GOT3 (cell line): ENCODE measurements at places on chromosomes 4 and X.

DNA sequence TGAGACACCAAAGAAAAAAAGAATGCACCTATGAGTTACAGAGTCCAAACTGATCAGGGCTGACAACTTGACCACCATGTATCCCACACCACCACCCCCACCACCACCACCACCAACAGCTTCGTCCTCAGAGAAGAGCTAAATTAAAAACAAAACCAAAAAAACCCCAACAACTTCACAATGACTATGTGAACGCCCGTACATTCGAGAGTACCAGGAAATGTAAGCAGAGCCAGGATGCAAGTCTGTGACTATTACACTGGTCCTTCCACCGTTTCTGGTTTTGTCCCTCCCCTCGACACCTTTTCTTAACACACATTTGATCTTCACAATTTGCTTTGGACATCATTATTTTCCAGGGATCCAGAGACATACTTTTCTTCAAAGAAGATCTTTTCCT, 51.0 kb downstream of the WFS1 start:
- no peak for DNase-seq

- no peak for DNase-seq
These were observed 38.5 kb upstream of the KLF3 start for GRCh38 chr4:38625508-38625907.

DNA sequence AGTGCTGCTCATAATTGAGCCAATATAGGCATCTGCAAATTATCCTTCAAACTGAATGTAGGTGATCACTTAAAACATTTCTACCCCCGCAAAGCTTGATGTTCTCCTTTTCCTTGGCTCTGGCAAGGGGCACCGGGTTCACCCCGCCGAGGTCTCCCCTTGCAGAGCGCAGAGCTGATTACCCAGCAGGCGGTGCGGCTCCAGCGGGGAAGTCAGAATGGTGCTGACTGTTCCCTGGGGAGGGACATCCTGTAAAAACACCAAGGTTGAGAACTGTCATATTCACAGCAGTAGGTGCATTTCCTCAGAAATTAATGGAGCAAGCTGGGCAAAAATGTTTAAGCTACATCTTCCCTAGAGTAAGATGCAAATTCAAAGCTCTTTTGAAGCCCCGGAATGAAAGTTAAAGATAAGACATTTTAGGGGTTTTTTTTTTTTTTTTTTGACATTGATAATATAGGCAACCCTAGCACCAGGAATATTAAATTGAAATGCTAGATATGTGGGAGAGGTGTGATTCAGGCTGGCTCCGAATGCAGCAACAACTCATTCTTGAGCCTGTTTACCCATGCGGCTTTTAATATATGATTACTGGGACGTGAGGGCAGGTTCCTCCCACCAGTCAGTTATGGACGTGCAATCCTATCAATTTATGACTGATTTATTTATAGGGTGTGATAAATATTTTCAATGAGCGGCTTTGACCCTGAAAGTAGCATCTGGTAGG, 767.3 kb upstream of the TENM3 start:
- DNase-seq: no peak

- DNase-seq: no peak
These were observed 189.6 kb downstream of the FRMPD4 start for GRCh38 chrX:12327836-12328235.

DNA sequence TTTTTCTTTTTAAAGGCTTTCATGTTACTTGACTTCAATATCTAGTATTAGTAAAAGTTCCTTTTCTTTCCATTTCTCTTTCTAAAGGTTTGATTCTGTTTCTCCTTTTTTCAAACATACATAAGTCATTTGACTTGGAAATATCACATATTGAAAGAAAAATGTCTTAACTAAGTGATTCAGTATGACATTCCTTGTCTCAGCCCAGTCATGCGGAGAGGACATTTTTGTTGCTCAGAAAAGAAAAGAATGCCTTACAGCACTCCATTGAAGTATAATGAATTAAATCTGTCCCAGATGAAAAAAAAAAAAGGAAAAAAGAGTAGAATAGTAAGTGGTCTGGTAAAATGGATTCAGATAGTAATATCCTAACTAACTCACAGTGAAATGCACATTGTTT, 466.1 kb downstream of the ADGRL3 start:
- DNase-seq: no peak

DNA sequence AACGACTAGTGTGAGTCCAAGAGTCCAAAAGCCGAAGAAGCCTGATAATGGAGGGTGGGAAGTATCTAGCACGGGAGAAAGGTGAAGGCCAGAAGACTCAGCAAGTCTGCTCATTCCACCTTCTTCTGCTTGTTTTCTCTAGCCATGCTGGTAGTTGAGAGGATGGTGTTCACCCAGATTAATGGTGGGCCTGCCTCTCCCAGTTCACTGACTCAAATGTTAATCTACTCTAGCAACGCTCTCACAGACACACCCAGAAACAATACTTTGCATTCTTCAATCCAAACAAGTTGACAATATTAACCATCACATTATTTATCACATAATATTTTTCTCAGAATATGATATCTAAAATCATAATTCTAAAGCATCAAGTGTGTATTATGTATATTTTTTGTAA, 1055.1 kb upstream of the PCDH10 start:
- no peak for DNase-seq

- DNase-seq: no peak
These were observed 15.2 kb upstream of the PDLIM5 start for GRCh38 chr4:94436512-94436911.

DNA sequence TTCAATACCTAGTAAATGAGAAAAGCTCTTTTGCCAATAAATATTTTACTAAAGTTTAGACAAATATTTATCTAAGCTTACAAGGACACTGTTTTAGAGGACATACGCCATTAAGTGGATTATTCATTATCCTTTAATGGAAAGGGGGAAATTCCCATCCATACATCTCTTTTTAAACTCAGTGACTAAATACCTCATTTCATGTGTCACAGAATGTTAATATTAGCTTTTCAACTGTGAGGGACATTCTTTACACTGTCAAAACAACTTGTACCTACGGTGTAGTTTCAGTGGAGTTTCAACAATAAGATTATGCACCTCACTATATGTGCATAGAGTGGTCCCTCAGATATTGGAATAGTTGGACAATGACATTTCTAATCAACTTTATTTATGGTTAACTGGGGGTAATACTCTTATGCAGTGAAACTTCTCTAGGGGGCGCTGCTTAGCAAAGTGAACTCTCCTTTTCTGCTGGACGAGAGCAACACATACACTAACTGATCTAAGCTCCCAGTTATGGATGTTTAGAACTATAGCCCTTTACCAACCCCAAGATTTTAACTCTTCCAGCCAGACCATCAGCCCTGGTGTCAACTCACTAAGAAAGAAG, 9.7 kb downstream of the HS6ST2 start:
- DNase-seq: no peak

DNA sequence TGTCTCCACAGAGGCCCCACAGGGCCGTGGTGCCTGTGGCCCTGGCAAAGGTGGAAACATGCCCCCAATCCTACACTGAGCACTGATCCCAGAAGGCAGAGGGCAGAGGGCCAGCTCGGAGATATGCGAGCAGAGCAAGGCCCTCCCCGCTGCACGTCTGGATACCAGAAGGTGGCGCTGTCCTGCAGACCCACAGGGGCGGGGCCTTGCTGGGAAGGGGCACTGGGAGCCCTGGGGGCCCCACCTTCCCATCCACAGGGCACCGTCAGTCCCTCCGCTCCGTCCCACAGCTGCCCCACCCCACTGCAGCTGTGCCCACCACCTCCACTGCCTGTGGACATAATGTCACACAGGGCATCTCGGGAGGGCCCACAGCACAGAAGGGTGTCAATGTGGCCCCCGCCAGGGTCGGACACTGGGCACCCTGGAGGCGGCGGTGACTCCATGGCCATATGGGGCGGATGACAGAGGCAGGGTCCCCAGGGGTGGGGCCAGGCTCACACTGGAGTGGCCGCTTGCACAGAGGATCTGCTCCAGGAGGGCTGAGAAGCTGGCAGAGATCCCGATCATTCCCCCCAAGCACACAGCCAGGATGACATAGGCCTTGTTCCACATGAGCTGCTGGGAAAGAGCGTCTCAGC, 4.8 kb downstream of the SLC49A3 start:
- no peak for DNase-seq

- DNase-seq: no peak
These were observed 210.9 kb downstream of the SLIT2 start for GRCh38 chr4:20462426-20463175.

DNA sequence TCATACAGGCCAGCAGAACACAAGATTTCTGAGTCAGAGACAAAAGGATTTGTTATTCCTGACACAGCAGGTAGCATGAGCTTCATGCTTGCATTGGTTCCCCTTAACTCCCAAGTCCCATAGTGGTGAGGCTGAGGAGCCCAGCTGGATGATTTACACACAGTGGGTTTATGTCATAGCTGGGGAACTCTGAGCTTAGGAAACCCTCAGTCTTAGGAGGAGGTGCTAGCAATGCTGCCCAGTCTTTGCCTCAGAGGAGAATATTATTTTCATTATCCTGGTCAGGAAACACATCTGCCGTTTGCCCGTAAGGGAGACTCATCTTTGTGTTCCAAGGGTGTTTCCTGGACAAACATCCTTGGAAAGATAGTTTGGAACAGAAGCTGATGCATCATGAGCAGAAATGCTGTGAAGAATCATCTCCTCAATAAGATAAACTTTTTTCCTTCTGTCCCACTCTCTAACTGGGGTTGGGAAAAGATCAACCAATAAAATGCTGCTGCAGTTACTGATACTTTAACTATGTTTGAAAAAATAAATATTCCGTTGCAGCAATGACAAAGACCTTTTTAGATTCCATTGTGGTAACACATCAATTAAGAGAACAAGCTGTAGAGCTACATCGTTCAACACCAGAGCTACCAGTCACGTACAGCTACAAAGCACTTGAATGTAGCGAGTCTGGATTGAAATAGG, 146.8 kb downstream of the DCLK2 start:
- no peak for DNase-seq

DNA sequence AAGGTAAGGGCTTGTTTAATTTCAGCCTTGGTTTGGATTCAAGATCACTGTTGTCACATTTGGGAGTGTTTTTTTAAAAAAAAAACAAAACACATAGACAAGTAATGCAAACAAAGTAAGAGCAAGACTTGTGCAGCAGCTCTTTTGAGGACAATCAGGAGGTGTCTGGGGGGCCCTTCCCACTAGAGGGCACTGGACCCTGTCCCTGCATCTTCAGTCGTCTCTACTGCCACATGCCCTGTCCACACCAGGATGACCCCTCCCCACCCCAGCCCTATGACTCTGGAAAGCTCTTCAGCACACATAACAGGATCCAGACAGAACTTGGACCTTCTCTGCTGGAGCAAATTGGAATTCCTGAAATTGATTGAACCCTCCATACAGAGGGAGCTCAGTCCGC, 71.0 kb downstream of the USP46 start:
- no peak for DNase-seq

- DNase-seq: no peak
These were observed 278 bp downstream of the RELL1 start for GRCh38 chr4:37685823-37686372.

DNA sequence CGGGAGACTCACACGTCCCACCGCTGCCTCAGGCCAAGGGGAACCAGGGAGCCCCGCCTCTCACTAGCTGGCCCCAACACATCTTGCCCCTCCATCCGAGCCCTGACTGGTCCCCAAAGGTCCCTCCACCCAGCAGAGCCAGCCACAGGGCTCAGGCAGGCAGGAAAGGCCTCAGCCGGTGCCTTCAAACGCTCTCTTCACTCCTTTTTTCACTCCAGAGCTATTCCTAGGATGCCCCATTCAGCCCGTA, 1.5 kb upstream of the ARHGAP4 start:
- DNase-seq: no peak

DNA sequence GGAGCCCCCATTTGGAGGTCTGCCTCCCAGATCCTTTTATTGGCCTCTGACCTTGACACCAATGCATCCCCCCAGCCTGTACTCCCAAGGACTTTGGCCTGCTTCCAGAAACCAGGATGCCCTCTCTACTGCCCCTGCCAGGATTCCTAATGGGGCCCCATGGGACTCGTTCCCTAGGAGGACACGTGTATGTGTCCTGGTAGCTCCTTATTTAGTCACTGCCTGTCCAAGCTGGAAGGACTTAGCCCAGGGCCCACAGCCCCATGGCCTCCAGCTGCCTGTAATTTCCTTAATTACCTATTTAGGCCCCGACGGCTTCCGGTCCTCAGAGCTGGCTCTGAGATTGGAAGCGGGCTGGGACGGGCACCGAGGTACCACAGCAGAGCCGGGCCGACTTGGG, 9.4 kb downstream of the ATP2B3 start:
- no peak for DNase-seq

GRCh38 chrX:45009371-45010000, 136.5 kb downstream of the KDM6A start:
- DNase-seq: no peak

GRCh38 chr4:151675411-151675971, 85.3 kb downstream of the GATB start:
- DNase-seq: no peak
